Stimulated activated CD8-positive, alpha-beta memory T cell treated with anti-CD3 and anti-CD28 coated beads, Interleukin-2, amount 100 ng/mL, for 1 hour (primary cell): ENCODE measurements at places on chromosomes 7 and 10.

DNA sequence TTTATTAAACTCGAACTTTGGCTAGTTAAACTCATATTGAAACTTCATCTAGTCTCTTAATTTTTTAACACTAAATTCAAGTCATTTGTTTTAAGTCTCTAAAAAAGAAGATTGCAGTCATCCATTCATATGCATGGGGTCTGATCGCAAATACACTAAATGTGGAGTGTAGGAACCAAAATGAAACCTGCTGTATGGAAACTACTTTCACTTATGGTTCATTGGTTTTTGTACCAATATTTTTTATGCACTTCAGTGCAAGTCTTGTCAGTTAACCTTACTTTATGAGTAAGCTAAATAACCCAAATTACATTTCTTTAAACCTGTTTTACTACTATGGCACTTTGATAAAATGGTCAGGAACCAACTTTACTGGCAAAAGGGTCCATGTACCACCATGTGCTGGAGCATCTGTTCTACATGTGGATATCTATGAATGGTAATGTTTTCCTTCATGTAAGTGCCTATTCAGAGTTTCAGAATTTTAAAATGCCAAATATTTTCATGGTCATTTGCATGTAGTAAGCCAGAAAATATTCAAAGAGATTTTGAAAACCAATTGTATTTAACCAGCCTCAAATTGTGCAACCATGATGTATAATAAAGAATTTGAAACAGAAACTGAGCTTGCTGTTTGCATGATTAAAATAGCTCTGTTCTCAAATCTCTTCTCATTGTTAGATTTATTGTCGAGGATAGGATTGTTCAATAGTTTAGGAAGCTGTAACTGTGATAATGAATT, 7.6 kb upstream of the SUPV3L1 start:
- no peak for DNase-seq

- no peak for DNase-seq
Observed at GRCh38 chr10:45566415-45566814, 106.2 kb downstream of the ZFAND4 start.

DNA sequence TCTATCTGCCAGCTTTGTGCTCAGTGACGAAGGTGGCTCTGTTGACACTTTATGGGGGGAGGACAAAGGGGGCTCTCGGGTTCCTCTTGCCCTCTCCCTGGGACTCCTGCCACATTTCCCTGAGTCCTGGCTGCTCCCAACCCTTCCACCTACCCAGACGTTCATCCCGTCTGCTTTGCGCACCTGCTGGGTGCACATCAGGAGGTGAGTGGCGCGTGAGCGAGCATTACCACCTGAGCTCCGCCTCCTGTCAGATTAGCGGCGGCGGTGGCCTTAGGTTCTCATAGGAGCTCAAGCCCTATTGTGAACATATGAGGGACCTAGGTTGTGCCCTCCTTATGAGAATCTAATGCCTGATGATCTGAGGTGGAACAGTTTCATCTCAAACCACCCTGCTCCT, 137.2 kb downstream of the DYNC2I1 start:
- no peak for DNase-seq

- no peak for DNase-seq
Observed at GRCh38 chr10:17811146-17811865, 2.2 kb downstream of the MRC1 start.

- no peak for DNase-seq
Observed at GRCh38 chr7:43584195-43584586, 1.3 kb downstream of the STK17A start.

GRCh38 chr7:45937862-45938261, 16.8 kb upstream of the IGFBP3 start:
- no peak for DNase-seq

GRCh38 chr7:44876393-44876792, 8.9 kb downstream of the PURB start:
- no peak for DNase-seq

- DNase-seq: no peak
Observed at GRCh38 chr10:113131613-113132261, 181.7 kb downstream of the TCF7L2 start.

- DNase-seq: no peak
Observed at GRCh38 chr10:124156524-124157260, 63.3 kb upstream of the CHST15 start.

GRCh38 chr10:56035489-56035888, 325.6 kb downstream of the ZWINT start:
- DNase-seq: no peak

- no peak for DNase-seq
Observed at GRCh38 chr7:29990931-29991330, 1.3 kb upstream of the SCRN1 start.

DNA sequence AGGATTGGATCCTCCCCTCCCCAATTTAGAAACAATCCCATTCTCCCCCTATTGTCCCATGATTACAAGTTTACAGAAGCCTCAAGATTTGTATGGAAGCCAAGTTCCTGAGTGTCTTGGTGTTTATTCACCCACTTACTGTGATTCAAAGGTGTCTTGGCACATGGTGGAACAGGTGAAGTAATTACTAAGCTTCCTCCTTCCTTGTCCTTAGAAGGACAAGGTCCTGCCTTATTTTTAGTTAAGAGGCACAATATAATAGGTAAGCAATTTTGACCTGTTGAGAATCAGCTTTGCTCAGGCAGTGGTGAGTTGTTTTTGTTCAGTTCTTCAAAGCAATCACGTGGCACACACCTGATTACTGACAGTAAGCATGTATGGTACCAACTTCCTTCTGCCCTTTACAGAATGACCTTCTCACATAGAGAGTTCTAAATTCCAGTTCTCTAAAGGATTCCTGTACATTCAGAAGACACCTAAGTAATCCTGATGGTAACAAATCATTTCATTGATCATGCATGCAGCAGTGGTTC, 60.7 kb upstream of the SLC13A1 start:
- no peak for DNase-seq

GRCh38 chr7:81887098-81888090, 117.5 kb upstream of the HGF start:
- no peak for DNase-seq

DNA sequence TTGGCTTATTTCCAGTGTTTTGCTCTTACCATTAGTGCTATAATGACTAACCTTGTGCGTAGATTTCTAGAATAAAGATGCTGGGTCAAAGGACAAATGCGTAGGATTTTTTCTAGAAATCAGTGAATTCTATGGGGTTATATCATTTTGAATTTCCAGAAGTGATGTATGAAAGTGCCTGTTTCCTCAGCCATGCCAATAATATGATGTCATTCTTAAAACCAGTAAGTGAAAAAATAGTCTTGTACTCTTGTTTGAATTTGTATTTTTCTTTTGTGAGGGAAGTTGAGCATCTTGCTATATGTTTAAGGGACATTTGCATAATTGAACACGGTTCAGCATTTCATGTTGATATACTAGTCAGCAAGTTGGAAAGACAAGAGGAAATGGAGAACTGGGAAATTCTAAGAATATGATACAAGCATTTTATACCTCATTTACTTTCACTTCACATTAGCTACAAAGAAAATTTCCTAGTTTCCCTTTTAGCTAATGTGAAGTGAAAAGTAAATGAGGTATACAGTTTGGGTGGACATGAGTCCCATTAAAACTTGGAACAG, 3.8 kb upstream of the DNAH11 start:
- no peak for DNase-seq
